NCI-H1417 (cell line): ENCODE measurements at places on chromosomes 5 and 9.

GRCh38 chr5:139422307-139422893, 16.9 kb downstream of the DNAJC18 start:
- peak; percentile 68 for DNase-seq

GRCh38 chr5:149404746-149405549, 25.9 kb upstream of the IL17B start:
- DNase-seq, result no peak

DNA sequence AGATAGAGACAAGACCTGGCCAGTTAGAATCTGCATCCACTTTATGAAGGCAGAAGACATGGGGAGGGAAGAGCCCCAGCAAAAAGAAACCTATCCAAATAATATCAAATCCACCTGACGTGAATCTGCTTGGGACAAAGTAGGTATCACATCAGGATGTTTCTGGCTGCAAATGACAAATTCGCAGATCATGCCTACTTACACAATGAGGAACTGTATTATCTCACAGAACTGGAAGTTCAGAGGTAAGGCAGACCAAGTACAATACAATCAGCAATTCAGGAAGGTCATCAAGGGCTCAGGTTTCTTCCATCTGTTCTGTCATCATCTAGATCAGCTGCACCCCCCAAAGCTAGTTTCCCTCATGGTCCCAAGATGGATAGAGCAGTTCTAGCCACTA, 13.2 kb upstream of the NR4A3 start:
- no peak for DNase-seq

DNA sequence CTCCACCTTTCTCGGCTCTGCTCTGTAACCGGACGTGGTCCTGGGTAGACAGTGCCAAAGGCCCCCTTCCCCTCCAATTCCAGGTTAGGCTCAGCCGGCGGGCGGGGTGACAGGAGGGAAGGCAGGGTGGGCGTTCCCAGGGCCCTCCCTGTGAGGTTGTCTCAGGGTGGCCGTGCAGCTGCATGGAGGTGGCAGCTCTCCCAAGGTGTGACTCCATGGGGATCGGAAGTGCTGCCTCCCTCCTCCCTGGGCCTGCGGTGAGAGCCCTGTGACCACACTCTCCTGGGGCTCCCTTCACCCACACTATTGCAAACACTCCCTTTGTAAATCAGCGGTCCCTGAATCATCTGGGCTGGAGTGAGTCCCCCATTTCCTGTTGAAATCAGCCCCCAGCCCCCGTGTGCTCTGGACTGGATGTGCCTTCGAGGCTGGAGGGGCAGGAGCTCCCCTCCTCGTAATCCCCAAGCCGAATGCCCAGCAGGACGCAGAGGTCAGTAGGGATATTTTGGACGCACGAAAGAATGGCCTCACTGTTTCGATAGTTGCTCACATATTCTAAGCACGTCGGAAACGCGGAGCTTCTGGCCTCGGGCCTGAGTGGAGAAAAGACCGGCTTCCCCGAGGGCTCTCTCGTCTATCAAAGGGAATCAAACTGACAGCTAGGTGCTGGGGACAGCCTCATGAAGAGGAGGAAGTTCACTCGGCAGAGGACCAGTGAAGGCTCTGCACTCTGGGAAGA, 107.6 kb upstream of the COL5A1 start:
- DNase-seq, result no peak
